ENCODE measurements at places on chromosomes 12 and 14. TPM values are rescaled to one million over a fixed set of nuclear protein-coding genes. Genes with fewer than 3 reads are reported as not detected.

GRCh38 chr14:24806061-24806678, 172.2 kb upstream of the GZMB start:
- peak; percentile 72 for DNase-seq
- H3K27me3 ChIP-seq, result peaks cover 12% of the 10 kb centered on the region
- no peaks in the 10 kb centered on the region for H3K36me3 ChIP-seq
- no peak overlapping the region for H3K4me3 ChIP-seq
- H3K27ac ChIP-seq, result peak overlapping the region; percentile 4

The KRT78 gene
- not detected for total RNA-seq

GRCh38 chr14:22456998-22457594, 131.9 kb downstream of the DAD1 start:
- no peak overlapping the region for H3K27ac ChIP-seq
- peaks cover 5% of the 10 kb centered on the region for H3K4me1 ChIP-seq
- H3K36me3 ChIP-seq, result no peaks in the 10 kb centered on the region
- peaks cover 6% of the 10 kb centered on the region for H3K27me3 ChIP-seq
- no peak for DNase-seq
- H3K4me3 ChIP-seq, result no peak overlapping the region

GRCh38 chr12:1644534-1645438, 15.8 kb downstream of the WNT5B start:
- no peak for DNase-seq
- H3K4me3 ChIP-seq, result no peak overlapping the region
- no peak overlapping the region for H3K27ac ChIP-seq

The LMO3 gene
- total RNA-seq, result 39.4 TPM

The PEX5 gene
- total RNA-seq, result 65.4 TPM

The PSMD9 gene
- total RNA-seq, result 33.5 TPM

DNA sequence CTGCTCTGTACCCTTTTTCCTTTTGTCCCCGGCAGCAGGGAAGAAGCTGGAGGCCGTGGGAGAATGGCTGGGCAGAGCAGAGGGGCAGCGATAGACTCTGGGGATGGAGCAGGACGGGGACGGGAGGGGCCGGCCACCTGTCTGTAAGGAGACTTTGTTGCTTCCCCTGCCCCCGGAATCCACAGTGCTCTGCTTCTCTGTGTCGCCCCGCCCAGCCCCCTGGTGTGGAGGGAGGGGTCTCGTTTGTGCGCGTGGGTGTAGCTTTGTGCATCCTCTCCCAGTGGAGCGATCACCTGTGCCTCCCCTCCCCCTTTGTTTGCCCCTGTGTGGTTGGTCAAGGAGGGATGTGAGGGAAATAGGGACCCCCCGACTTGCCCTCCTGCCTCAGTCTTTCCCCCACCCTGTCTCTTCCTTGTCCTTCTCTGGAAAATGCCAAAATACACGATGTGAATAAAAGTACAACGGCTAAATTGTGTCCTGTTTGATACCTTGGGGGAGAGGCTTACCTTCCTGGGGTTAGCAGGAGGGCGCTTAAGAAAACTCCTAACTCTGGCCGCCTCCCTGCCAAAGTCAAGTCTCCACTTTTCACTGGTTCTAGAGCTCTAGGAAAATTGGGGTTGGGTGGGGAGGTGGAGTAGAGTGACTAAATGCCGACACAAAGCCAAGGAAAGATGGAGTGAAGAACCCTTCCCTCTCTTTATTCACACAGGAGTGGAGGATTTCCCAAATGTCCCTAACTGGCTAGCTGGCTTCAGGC, 990 bp upstream of the TPI1 start:
- no peak for DNase-seq
- no peak overlapping the region for H3K27ac ChIP-seq
- H3K4me3 ChIP-seq, result peak overlapping the region; percentile 94
- H3K27me3 ChIP-seq, result peaks cover 10% of the 10 kb centered on the region

Measured in progenitor cell of endocrine pancreas (in vitro differentiated cells).